ENCODE measurements at places on chromosomes 11 and 22.

- no peak for DNase-seq
Observed at GRCh38 chr11:86453290-86454030, 78.8 kb downstream of the CCDC81 start.

GRCh38 chr11:100777736-100778135 lies 90.6 kb downstream of the ARHGAP42 start:
- DNase-seq: no peak

DNA sequence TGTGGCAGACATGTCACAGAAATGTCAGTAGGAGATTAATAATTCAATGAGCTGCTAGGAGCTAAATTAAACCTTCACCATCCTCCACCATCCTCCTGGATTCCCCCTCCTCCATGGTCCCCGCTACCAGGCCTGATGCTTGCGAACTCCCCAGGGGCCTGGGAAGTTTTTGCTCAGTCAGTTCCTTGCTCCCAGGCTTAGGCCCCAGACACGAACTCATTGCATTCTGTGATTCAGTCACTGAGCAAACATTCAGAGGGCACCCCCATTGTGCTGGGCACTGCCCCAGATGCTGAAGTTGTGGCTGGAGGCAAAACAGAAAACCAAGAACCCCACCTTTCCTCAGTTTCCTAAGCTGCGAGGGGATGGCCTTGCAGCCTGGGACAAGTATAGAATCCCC lies 14.3 kb downstream of the NPTXR start:
- no peak for DNase-seq

GRCh38 chr11:77069969-77070582 lies 3.3 kb downstream of the CAPN5 start:
- DNase-seq: no peak

GRCh38 chr11:68997124-68997994 lies 15.7 kb downstream of the MRGPRF start:
- no peak for DNase-seq

- DNase-seq: no peak
Observed at GRCh38 chr11:127552446-127552845, 551.9 kb upstream of the KIRREL3 start.

- no peak for DNase-seq
Observed at GRCh38 chr11:92297567-92298553, 73.2 kb downstream of the FAT3 start.

DNA sequence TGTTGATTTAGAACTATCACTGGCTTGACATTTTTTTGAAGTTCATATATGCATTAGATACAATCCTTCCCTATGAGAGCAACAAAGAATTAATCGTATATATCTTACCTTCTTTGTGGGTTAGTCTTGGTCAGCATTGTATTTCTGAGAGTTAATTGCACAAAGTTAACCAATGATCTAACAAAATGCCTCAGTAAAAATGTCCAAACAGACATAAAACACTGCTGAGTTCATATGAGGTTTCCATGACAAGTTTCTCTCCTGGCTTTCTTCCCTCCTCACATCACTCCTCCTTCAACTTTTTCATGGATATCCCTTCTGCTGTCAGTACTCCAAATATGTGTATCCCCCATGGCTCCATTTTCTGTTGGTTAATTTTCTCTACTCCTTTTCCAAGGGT lies 9.0 kb downstream of the MAP6 start:
- peak; percentile 16 for DNase-seq

GRCh38 chr11:7538031-7538430 lies 24.2 kb downstream of the PPFIBP2 start:
- DNase-seq: peak; percentile 25

GRCh38 chr11:35304386-35304775 lies 115.0 kb downstream of the SLC1A2 start:
- peak; percentile 73 for DNase-seq

DNA sequence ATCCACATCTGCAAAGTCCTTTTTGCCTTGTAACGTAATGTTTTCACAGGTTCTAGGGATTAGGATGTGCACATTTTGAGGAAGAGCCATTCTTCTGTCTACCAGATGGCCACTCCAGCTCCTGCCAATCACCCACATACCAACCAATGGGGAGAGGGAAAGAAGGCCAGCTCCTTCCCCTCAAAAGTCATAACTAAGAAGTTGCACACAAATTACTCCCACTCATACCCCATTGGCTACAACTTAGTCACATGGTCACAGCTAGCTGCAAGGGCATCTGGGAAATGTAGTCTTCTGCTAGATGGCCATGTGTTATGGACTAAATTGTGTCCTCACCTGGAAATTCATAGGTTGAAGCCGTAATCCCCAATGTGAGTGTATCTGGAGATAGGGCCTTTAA lies 15.4 kb upstream of the MYOD1 start:
- peak; percentile 10 for DNase-seq

DNA sequence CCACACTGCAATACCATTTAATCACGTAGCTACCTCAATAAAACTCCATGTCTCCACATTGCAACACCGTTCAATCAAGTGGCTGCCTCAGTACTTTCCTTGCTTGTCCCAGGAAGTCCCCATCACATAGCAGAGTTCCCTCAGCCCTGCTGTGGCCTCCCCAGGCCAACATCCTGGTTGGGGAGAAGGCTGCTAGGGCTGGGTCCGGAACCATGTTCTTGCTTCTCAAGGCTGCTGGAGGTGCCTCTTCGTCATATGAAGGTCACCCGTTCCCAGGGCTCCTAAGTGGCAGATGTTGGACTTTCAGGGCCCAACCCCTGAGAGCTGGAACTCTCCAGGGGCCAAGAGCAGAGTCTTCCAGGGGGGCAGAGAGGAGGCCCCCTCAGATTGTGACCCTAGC lies 3.3 kb downstream of the ART5 start:
- no peak for DNase-seq

DNA sequence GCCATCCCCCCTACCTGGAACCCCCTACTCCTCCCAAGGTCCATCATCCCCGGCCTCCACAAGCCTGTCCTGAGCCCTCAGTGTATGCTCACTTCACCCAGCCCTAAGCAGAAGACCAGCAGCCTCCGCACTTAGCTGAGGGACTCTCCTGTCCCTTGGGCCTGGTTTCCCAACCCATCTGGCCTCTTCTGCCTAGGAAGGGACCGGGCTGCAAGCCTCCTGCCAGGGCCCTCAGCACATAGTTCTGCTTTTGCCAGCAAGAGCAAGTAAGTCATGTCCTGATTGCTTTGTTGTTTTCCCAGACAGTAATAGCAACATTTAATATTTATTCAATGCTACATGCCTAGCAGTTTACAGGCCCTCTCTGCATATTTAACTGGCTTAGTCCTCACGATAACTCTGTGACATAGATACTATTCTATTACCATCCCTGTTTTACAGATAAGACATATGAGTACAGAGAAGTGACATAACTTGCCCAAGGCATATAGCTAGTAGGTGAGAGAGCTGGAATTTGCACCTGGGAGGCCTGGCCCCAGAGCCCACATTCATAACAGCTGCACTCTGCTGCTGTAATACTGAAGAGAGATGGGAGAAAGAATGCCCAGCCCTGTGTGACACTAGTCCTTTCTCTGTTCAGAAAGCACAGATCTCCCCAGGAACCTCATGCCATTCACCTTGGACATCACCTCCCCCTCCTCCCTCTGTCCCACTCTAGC lies 139.2 kb downstream of the PARVA start:
- no peak for DNase-seq

- DNase-seq: no peak
Observed at GRCh38 chr11:12853652-12854296, 155.3 kb upstream of the RASSF10 start.

DNA sequence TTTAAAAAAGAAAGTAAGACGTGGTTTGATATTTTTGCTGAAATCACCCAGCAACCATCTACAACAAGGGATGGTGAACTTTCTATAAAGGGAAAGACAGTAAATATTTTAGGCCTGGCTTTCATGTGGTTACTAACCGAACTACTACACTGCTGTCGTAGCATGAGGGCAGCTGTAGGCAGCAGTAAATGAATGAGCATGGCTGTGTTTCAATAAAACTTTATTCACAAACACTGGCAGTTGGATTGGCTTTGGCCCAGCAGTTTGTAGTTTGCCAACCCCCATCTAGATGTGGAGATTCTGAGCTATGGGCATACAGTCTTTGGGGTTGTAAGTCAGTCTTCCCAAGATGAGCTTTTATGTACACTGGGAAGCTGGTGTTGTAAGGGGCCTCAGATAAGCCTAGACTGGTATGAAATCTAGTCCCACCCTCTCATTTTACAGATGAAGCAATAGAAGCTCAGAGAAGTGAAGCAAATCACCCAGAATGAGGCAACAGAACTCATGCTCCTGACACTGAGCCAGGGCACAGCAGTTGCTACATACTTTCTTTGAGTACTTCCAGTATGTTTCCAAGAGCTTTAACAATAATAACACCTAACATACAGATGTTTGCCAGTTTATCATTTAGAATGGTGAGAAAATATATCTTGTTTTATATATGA lies 204.4 kb downstream of the ADAMTS15 start:
- peak; percentile 95 for DNase-seq

GRCh38 chr22:42769574-42770447 lies 49.1 kb upstream of the A4GALT start:
- DNase-seq: peak; percentile 79

- peak; percentile 82 for DNase-seq
Observed at GRCh38 chr22:23220485-23221350, 40.4 kb downstream of the BCR start.

GRCh38 chr11:108069947-108070346 lies 51.4 kb upstream of the ACAT1 start:
- peak; percentile 59 for DNase-seq

GRCh38 chr22:20001082-20001638 lies 15.5 kb downstream of the ARVCF start:
- no peak for DNase-seq

GRCh38 chr22:20641198-20641892 lies 132.6 kb upstream of the SERPIND1 start:
- no peak for DNase-seq

- peak; percentile 94 for DNase-seq
Observed at GRCh38 chr11:130612291-130612851, 163.9 kb downstream of the ADAMTS15 start.

- peak; percentile 91 for DNase-seq
Observed at GRCh38 chr11:26992031-26992541, 1.8 kb upstream of the FIBIN start.

GRCh38 chr11:131748151-131749050 lies 378.0 kb downstream of the NTM start:
- DNase-seq: peak; percentile 71

DNA sequence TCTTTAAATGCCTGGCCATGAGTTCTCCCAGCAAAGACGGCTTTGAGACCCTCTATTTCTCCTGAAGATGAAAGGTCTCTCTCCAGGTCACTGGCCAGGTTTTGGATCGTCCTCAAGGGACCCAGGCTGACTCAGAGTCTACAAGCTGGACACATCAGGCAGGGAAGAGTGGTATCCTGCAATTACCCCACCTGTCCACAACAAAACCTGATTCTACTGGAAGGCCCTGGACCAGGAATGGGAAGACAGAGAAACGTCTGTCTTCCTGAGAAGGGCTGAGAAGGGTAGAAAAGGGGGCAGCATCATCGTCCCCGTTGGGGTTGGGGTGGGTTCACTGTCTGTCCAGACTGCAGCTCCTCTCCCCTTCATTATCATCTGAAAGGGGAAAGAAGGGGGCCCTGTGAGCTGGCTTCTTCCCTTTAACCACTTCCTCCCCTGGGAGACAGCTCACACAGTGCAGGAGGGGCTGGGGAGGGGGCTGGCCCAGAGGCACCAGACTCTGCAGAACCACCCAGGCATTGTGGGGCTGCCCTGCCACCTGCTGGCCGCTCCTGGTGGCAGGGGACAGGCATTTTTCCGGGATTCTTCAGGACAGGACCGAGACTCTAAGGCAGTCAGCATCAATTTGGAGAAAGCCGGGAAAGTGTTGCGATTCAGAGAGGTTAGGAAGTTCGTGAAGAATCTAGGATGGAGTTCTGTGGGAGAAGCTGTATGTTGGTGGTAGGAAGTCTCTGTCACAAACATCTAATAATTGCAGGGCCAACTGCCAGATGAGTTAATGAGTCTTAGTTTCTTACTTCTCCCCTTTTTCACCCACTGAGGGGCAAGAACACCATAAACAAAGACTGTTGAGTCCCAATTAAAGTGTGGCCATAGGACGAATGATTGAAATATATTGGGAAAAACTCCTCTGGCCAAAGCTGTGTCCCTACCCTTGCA lies 57.6 kb downstream of the SYN3 start:
- DNase-seq: peak; percentile 44

DNA sequence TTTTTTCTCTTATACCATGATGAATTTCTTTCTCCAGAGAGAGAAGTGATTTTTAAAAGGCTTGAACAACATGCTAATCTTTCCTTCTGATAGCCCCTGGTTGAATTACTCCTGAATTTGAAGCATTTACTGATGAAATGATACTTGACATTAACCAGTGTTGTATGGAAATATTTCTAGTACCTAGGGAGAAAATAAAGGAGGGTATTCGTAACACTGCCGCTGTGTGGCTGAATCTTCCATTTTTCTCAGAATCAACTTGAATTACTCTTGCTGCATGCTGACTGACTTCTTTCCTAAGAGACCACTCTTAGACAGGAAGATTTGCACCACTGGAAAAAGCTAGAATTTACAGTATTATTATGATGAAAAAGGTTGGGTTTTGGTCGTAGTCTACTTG lies 118.3 kb downstream of the FAT3 start:
- DNase-seq: no peak

- DNase-seq: no peak
Observed at GRCh38 chr22:42685941-42686653, 34.6 kb downstream of the A4GALT start.

DNA sequence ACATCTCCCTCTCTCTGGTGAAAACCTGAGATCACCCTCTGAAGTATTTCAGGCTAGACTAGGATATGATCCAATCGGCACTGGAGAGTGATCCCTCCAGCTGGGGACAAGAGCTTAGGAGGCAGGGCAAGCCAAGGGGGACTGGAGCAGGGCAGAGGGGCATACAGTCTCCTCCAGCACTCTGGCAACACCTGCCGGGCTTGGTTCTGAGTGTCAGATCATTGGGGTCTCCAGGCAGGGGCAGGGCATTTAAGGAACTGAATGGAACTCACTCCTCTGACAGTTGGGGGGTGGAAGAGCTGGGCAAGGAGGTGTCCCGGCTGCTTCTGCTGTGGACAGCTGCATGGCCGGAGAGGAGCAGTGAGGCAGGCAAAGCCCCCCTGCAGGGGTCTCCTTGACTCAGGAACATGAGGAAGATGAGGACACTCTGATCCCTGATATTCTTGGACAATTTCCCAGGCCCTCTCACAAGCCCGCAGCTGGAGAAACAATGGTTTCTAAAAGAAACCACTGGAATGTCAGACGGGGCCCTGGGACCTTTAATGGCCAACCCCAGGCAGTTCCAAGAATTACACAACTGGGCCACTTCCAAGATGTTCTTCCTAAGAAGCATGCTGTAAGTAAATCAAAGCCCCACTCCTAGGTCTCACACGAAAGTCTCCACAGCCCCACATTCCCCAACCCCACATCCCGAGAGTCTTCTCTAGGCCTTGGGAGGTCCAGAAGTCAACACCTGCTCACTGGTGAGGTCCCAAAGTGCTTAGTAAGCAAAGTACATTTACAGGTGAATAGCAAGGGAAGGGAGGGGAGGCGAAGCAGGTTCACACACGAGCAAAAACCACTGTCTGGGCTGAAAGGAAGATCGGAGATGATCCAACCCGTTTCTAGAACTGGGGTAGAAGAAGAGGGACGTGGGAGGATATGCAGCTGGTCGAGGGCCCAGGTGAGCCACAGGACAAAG lies 1.2 kb upstream of the CCDC86 start:
- peak; percentile 97 for DNase-seq

- DNase-seq: no peak
Observed at GRCh38 chr11:114609429-114609828, 13.8 kb upstream of the NXPE4 start.

- no peak for DNase-seq
Observed at GRCh38 chr11:2507945-2508749, 63.3 kb downstream of the KCNQ1 start.

All from AG10803 (cell line).